NCI-H1092 treated with DMSO at 0.1 percent for 48 hours (cell line): ENCODE measurements at places on chromosomes 16 and 17.

- DNase-seq: no peak
These were observed 39.5 kb upstream of the ATP2A3 start for GRCh38 chr17:4003501-4004421.

DNA sequence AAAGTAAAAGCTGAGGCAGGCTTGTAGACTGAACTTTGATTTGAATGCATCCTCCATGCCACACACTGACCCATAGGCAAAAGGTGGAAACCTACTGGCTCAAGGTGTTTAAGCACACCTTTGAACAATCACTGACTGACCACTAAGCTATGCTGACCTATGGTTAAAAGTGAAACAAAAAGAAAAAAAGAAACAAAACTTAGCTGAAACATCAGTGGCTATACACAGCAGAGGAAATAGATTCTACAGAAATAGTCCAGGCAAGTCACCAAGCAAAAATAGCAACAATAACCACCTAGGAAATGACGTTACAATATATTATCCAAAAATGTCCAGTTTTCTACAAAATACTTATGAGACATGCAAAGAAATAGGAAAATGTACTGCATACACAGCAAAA is 60.2 kb downstream of the RPGRIP1L start:
- no peak for DNase-seq

DNA sequence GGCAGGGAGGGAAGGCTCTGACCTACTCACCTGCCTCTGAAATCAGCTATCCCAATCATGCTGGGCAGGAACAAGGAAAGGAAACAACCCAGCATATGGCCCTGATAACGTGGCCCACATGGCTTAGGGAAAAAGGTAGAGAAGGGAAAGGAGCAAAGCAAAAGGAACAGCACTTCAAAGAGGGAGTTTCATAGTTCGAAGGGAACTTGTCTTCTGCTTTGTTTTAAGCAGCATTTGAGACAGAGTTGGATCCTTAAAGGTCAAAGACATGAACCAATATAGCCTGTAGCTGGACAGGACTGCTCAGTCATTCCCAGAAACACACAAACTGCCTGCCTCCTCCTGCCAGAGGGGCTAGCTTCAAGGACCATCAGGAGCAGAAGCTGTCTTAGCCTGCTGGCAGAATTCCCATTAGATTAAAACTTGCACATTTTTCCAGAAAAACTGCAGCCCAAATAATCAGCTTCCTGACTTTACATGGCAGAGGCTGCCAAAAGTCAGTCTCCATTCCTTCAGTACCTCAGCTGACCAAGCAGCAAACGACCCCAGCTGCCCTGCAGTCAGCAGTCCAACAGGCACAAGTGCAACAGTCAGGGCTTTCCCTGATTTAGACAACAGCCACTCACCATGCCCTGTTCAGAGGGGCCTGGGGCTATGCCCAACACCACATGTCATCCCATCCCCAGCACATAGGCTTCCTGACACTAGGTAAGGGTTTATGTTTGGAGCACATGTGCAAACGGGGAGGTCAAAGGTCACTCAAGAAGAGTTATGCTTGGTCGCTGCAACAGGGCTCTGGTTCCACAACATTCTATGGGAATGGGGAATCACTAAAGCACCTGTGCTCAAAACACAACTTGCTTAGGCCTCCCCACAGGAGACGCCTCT is 32.5 kb downstream of the RANBP10 start:
- DNase-seq: no peak

DNA sequence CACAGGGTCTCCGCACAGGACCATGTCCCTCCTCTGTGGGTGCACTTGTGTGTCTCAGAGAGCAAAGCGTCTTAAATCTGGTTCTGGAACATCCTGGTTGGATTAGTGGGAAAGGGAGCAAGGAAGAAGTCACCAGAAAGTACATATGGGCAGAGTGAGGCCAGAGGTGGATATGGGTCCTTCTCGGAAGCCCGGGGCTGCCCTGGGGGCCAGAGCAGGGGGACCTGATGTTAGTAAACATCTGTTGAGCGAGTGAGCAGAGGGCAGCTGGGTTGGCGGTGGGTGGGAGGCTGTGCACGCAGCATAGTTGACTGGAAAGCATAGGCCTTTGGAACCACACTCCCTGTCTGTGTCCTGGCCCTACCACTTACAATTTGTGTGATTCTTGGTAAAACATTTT is 22.7 kb downstream of the UNC13D start:
- no peak for DNase-seq

DNA sequence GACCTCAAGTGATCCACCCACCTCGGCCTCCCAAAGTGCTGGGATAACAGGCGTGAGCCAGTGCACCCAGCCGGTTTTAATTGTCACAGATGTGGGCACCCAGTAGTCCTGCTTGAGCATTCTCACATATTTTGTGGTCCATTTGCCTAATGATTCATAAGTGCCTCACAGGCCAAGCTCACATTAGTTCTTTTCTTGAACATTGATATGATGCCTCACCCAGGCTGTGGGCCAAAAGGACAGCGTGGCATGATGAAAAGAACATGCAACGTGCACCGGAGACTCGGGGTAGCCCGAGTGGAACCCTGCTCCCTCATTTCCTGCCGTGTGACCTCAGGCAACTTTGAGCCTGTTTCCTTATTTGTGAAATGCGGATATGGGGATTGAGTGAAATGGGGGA is 181.9 kb downstream of the SNX29 start:
- no peak for DNase-seq

GRCh38 chr17:64117981-64118979 is 11.7 kb downstream of the ERN1 start:
- peak; percentile 33 for DNase-seq

DNA sequence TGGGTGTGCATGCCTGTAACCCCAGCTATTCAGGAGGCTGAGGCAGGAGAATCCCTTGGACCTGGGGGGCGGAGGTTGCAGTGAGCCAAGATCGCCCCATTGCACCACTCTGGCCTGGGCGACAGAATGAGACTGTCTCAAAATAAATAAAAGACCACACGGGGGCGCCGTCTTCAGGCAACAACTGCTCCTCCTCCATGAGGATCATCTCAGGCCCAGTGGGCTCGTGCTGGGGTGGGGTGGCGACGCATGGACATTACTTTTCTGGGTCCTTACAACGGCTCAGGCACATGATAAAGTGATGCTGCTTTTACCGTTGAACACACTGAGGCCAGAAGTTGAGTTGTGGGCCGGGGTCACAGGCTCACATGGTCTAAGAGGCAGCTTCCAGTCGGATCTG is 56.2 kb downstream of the PRMT7 start:
- peak; percentile 59 for DNase-seq

GRCh38 chr16:20747030-20747816 is 5.6 kb upstream of the THUMPD1 start:
- DNase-seq: no peak

GRCh38 chr16:27499659-27500055 is 50.1 kb downstream of the GTF3C1 start:
- no peak for DNase-seq

GRCh38 chr16:17994027-17994426 is 342.5 kb downstream of the NPIPA8 start:
- DNase-seq: no peak

DNA sequence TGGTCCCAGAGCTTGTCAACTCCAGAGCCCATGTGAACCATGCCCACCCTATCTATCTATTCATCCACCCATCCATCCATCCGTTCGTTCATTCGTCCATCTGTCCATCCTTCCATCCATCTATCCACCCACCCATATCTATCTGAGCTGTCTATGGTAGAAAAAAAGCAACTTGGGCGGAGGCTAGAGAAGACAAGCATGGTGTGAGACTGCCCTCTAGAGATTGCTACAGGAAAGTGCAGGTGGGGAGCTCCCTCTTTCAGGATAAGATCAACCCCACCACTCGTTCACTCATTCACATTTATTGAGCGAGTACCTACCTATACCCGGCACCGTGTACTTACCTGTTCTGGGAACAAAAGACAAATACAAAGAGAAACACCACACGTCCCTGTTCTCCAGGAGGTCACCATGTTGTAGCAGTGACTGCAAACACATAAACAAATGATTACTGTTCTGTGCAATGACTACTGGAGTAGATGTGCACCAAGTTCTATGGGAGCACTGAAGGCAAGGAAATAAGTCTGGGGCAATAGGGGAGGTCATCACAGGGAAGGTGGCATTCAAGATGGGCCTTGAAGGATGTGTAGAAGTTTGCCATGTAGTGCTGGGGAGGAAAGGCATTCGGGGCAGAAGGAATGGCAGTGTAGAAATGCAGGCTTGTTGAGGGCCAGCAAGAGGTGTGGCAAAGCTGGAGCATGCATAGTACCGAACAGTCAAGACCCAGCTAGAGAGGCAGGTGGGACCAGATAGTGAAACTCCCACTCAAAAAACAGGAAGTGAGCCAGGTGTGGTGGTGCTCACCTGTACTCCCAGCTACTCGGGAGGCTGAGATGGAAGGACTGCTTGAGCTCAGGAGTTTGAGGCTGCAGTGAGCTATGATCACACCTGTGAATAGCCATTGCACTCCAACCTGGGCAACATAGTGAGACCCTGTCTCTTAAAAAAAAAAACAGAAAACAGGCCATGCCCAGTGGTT is 13.4 kb upstream of the ATP5MC1 start:
- peak; percentile 67 for DNase-seq

GRCh38 chr17:57536289-57536688 is 208.8 kb downstream of the CCDC182 start:
- no peak for DNase-seq

GRCh38 chr17:20920095-20920814 is 122.6 kb downstream of the USP22 start:
- no peak for DNase-seq

- no peak for DNase-seq
These were observed 116.1 kb downstream of the C16orf95 start for GRCh38 chr16:87201052-87201451.

GRCh38 chr17:48717367-48718226 is 4.7 kb downstream of the PRAC1 start:
- no peak for DNase-seq

GRCh38 chr17:64025732-64026294 is 5.4 kb upstream of the ICAM2 start:
- DNase-seq: peak; percentile 58

DNA sequence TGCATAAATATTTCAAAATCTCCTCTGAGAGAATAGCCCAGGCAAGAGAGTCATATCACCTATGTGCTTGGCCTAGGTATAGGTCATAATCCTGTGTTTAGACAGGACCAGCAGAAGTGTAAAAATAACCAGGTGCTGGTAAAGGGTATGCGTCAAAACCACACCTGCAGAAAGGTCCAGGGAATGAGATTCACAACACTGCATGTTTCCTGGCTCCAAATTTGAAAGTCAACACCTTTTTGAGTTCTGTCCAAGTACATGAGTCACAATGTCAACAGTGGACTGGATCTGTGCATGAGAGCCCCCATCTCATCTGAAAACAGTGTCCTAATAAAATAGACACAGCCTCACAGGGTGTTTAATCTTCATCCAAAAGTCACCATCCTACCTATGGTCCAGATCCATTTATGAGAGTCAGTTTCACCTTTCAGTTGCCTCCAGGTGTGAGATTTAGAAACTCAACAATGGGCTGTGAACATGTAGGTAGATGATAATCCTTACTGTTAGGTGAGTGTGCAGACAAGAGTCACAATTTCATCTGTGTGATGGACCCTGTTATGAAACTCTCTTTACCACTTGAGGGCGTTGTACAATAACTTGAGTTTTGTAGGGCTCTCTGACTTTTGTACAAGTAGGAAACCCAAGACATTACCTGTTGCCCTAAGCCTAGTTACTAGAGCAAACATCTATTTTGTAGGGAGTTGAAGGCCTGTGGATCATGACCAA is 2100.7 kb downstream of the TP53TG3F start:
- DNase-seq: no peak

- DNase-seq: peak; percentile 6
These were observed 16.3 kb downstream of the ANKFY1 start for GRCh38 chr17:4247361-4247970.

DNA sequence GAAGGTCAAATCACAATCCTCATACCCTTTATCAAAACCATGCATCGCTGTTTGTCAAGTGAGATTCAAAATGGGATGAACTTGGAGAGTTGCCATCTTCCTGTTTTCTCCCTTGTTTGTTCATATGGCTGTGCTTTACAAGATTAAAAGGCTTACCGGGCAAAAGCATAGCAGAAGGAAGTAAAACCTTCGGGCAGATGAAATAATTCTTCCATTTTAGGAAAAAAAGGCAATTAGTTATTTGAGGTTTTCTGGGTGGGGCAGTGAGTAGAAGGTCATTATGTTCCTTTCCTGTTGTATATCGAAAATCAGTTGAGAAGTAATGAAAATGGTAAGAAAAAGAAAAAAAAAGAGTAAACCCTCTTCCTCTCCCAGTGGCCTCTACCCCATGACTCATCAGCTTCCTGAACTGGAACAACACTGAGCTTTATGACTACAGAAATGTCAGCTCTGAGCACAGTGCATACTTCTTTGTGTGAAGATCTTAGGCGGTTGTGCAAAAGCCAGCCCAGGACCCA is 369.2 kb downstream of the CDH13 start:
- peak; percentile 79 for DNase-seq

- no peak for DNase-seq
These were observed 1.2 kb upstream of the ZFPM1 start for GRCh38 chr16:88451586-88452481.

GRCh38 chr17:60165971-60166370 is 16.2 kb downstream of the CA4 start:
- no peak for DNase-seq

GRCh38 chr16:56675685-56676210 is 6.1 kb downstream of the MT1H start:
- DNase-seq: no peak

- no peak for DNase-seq
These were observed 18.6 kb downstream of the FLOT2 start for GRCh38 chr17:28878981-28879380.
